Bronchial epithelial cell (primary cell): ENCODE measurements at places on chromosomes 5 and 9.

DNA sequence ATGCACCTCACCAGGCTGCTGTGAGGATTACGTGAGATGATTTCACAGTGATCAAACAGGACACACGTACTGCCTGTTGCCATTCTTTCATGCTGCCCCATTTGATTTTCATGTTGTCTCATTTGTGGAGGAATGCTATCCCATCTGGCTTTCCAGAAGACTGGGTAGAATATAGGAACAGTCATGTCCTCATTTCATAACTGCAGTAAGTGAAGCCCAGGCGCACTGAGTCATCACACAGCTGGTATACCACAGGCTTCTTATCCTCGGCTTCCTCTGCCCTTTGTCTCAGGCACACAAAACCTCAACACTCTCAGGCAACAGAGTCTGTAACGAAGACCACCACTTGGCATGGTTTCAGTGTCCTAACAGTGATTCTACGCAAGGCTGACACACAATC is 62.3 kb downstream of the LHFPL2 start:
- DNase-seq, result peak; percentile 99

DNA sequence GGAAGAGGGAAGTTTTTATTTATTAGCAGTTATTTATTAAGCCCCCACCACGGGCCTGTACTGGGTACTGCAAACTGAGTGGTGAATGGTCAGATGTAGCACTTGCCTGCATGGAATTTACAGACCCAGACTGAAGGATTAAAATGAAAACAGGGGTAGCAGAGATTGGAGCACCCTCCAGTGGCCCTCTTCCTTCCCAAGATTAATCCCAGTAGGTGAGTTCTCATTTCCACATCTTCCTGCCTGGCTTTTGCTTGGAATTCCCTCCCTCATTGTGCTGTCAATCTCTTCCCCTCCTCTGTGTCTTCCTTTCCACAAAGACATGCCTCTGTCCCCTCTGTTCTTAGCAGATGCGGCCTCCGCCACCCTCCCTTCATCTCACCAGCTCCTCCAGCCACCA is 39.2 kb downstream of the MVB12B start:
- no peak for DNase-seq

DNA sequence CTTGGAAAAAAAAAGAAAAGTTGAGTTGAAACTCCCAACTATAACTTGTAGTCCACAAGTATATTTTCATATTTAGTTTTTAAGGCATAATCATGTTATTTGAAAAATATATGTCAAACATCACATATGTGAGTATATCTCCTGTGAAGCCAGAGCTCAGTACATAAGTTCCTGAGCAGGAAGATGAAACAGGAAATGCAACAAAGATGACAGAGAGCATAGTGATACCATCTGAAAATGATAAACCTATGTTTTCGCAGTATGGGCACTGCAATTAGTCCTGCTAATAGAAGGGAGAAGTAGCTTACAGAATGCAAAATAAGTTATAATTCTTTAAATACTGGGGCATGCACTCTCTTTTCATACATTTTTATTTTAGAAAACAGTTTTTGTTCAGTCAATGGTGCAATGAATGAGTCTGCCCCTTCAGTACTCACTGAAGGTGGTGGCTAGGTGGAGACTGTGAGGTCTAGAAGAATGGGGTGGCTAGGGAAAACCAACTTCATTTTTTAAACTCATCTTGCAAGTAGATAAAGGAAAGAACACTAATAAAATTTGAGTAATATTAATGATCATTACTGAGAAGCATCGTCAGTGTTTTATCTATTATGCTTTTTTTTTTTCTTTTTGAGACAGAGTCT is 54.1 kb upstream of the FYB1 start:
- DNase-seq, result no peak

GRCh38 chr5:135383803-135384495 is 15.1 kb downstream of the MACROH2A1 start:
- no peak for DNase-seq

GRCh38 chr5:95718203-95718602 is 12.9 kb upstream of the RHOBTB3 start:
- peak; percentile 39 for DNase-seq

DNA sequence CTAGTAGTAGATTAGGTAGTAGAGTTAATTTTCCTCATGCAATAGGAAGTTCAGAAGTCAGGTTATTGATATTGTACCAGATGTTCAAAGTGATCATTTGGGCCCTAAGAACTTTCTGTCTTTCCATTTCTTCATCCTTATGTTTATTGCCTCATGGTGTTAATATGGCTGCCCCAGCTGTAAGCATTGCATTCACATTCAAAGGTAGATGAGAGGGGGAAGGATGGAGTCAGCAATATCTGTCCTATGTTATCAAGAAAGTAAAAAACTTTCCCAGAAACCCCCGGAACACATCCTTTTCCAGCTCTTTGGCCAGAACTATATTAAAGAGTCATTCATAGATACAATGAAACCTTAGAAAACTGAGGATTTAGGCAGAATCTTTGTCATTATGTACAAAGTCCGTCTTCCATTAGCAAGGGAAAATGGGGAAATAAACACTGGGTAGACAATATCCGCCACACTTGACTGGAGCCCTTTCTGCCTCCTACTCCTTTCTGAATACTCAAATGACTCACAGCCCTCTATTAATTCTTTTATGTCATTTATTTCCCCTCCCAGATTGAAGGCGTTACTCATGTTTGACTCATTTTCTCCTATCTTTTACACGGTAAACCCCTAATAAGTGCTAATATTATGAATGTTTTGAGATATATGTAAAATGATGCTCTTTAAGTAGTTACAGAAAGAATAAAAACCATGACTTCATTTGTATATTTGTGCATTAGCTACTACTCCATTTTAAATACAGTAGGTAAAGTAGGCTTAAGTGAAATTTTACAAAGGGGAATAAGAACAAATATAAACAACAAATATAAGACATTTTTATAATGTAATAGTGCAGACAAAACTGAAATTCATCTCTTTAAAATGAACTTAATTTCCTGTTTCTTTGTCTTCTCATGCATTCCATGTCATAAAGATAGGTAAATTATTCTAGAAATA is 127.6 kb downstream of the SLF1 start:
- peak; percentile 93 for DNase-seq

DNA sequence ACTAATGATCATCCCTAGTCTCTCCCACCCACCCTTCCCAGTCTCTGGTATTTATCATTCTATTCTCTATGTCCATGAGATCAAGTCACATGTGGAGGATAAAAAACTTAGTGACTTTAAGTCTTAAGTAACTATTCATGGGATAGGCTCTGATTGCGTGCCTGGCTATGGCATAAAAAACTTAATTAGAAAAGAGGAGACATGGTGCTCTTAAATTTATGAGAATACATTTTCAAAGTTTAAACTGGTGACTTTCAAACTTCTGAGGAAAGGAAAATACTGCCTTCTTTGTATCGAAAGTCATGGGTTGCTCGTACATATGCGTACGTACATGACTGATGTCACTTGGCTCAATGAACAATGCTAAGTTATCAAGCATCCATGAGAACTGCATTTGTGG is 18.2 kb upstream of the TYRP1 start:
- DNase-seq, result no peak

DNA sequence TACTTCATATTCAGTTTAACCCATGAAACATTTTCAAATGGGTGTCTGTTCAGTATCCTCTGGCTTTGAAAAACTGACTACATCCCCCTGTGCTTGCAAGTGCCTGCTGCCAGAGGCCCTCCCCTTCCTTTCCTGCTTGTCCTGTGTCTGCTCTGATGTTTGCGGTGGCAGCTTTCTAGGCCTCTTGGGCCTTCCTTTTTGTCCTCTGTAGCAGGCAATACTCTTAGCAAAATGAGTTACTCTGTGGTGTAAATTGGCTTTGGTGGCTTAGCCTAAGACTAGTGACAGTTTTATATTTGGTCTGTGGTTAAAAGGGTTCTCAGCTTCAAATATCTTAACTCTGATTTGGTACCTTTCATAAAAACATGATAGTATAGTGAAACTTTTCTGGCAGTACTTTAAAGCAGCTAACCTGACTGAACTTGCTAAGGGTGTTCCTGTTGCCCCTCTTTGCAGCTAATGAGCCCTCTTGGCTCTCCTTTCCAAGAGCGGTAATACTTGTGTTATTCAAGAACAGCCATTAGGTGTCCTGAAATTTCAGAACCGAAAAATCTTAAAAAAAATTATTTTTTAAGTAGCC is 76.6 kb downstream of the GOLM1 start:
- no peak for DNase-seq

GRCh38 chr5:132739232-132739631 is 1.9 kb upstream of the KIF3A start:
- no peak for DNase-seq

DNA sequence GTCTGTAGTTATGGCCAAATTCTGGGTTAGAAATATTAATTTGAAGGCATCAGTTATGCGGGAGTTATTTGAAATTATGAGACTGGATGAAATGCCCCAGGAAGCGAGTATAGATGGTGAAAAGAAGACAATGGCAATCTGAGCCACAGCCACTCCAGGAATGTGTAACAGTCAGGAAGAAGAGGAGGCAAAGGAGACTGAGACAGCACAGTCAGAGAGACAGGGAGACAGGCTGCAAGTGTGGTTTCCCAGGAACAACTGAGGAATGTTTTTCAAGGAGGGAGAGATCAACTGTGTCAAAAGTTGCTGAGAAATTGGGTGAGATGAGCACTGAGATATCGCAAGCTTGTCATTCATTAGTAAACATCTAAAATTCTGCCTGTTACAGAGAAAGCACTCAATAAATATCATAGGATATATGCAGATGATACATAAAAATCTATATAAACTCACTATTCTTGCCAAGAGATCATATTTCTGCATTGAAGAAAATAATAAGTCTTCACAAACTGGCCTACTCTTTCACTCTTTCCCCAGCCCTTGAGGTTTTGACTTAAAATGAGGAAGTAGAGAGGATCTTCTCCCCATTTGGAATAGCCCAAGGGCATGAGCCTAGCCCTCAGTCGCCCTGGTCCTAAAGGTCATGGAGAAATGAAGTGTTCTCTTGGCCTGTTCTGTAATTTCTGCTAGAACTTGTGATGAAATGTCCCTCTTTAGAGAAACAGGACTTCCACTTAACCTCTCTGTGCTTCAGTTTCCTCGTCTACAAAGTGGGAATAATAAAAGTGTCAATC is 48.5 kb upstream of the RLN1 start:
- no peak for DNase-seq

GRCh38 chr9:14769230-14769571 is 46.7 kb upstream of the CER1 start:
- peak; percentile 49 for DNase-seq

GRCh38 chr5:132876020-132876759 is 2.7 kb downstream of the LEAP2 start:
- DNase-seq, result no peak

DNA sequence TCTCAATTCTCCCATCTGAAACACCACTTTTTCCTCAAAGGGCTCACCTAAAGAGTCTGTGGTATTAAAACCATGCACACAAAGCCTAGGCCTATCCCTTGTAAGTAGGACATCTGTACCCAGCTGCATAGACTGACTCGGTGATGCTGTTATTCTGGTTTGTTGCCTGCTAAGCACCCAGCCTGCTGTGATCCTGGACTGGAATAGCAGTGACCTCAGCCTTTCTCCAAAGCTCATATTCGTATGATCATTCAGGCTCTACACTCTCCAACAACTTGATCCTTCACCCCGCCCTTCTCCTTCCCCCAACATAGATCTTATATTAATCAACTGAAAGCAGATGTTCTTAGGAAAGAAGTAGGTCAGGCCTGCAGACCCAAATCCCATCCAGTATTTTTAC is 81.4 kb upstream of the WWC1 start:
- no peak for DNase-seq

DNA sequence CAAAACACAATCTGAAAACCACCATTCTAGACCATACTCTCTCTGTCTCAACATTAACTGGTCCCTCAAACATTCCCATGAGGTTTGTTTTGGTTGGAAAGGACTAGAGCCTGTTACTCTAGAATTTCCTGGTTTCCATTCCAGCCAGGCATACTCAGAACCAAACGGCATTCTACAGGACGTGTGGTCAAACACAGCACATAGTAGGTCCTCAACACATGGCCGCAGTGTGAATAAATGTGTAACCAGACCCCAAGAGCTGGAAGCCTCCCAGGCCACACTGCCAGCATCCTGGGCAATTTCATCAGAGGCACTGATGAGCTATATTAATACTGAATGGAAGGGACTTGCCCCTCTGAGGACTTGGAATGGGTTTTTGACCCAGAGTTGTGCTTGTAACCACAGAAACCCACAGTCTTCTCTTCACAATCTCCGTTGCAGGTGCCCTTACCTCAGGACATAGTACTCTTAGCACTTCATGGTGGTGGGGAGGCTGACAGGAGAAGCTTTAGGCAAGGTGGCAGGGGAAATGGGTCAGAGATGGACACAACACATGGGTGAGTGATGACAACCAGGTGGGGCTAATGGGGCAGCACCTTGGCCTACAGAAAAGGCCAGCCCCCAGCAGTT is 66.0 kb downstream of the ZNF366 start:
- no peak for DNase-seq

DNA sequence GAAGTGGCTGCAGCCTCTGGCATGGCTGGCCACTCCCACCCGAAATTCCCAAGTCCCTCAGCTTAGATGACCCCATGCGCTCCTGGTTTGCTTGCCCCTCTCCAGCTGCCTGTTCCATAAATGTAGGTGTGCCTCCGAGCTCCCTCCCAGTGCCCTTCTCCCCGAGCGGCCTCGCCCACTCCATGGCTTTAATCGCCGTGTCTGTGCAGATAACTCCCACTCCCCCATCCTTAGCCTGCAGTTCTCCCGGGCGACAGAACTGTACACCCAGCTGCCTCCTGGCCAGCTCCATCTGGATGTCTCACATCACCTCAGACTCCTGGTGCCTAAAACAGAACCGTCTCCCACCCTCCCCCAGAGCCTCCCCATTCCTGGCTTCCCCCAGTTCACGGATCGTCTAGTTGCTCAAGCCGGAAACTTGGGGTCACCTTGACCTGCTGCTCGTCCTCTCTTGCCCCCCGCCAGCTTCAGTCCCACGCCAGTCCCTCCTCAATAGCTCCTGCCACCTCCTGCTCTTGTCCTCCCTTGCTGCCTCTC is 24.1 kb downstream of the HK3 start:
- DNase-seq, result no peak

DNA sequence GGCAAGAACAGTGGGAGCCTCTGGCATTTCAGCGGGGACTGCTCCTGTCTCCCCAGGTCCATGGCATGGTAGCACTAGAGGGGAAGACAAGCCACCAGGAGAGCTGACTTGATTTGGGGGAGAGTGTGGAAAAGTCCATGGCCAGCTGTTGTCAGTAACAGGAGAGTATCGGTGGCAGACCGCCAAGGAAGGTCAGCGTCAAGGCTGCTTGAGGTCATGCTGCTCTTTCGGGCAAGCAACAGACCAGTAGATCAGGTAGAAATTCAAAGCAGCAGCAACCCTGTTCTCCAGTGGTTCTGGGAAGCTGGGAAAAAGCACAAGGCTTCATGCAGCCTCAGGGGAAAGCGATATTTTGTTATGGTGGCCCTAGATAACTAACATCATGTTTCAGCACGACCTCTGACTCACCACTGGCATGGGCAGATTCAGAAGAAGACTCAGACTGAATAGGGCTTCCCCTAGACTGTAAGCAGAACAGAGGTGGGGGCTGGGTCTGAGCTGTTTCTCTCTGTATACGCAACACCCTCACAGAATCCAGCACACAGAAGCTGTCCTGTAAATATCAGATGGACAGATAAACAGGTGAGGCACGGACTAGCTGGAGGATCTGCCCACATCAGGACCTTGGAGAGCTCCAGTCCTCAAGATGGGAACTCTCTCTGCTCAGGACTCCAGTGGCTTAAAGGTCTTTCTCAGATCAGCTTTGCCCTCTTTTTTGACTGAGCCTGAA is 35.2 kb upstream of the PLEKHG4B start:
- DNase-seq, result peak; percentile 91

- peak; percentile 98 for DNase-seq
Observed at GRCh38 chr9:112145886-112146285, 29.2 kb downstream of the SUSD1 start.

- DNase-seq, result no peak
Observed at GRCh38 chr5:180100621-180101450, 29.3 kb upstream of the RNF130 start.
